Astrocyte (in vitro differentiated cells and primary cell): ENCODE measurements at places on chromosomes 6 and 20.

GRCh38 chr20:60372275-60372674, 414.1 kb downstream of the CDH26 start:
- DNase-seq = no peak

DNA sequence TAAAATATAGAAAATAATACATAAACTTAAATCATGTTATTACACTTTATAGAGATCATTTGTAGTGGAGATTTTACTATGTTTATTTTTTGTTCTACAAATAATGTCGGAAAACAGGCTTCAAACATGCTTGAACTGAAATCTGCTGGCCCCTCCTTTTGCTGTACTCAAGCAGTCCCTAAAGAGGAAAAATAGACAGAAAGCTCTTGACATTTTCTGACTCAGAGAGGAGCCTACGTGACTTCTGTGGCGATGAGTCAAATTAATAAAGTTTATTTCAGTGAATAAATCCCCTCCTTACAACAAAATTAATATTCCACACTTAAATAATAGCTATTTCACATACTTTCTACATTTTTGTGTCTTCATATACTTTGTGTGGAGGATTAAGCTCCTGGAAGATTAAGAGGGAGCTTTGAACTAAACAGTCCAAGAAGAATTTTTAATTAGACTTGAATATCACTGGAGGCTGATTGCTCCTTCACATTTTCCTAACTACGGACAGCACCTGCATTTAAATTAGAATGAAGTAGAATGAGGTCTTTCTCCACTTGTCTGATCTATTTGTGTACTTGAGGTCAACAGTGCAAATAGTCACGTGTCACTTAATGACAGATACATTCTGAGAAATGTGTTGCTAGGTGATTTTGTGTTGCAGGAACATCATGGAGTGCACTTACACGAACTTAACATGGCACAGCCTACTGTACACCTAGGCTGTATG, 1.7 kb upstream of the TREM1 start:
- no peak for DNase-seq

DNA sequence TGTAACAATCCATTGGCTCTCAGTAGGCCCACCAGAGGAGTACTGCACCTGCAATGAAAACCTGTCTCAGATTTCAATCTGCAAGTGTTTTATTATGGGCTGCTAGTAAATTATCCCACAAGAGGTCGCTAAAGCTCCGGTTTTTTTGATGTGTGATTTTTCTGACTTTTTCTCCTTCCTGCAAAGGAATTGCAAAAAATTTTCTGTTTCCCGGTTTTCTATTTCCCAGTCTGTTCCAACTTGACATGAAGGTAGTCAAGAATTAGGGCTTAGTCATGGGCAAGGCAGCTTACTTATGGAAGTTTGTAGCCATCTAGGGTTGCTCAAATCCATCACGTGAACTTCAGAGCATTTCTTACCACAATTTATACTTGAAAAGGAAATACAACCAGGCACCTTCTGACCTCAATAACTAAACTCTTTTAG, 38.5 kb upstream of the AHI1 start:
- peak; percentile 93 for DNase-seq

GRCh38 chr6:5681480-5681879, 325.2 kb downstream of the NRN1 start:
- no peak for DNase-seq

GRCh38 chr6:14381829-14382677, 264.5 kb downstream of the CD83 start:
- no peak for DNase-seq

- peak; percentile 85 for DNase-seq
Observed at GRCh38 chr6:139291813-139292619, at the start of gene TXLNB. TSS of gene TXLNB (minus strand) at chr6:139291998. CDS start at chr6:139288899, 3,099 bp downstream.

GRCh38 chr20:53896647-53897046, 173.7 kb downstream of the BCAS1 start:
- no peak for DNase-seq
